ENCODE measurements at places on chromosomes 1 and 21.
A peak's percentile ranks its signal among the peaks of the same experiment; 100 is the strongest.

DNA sequence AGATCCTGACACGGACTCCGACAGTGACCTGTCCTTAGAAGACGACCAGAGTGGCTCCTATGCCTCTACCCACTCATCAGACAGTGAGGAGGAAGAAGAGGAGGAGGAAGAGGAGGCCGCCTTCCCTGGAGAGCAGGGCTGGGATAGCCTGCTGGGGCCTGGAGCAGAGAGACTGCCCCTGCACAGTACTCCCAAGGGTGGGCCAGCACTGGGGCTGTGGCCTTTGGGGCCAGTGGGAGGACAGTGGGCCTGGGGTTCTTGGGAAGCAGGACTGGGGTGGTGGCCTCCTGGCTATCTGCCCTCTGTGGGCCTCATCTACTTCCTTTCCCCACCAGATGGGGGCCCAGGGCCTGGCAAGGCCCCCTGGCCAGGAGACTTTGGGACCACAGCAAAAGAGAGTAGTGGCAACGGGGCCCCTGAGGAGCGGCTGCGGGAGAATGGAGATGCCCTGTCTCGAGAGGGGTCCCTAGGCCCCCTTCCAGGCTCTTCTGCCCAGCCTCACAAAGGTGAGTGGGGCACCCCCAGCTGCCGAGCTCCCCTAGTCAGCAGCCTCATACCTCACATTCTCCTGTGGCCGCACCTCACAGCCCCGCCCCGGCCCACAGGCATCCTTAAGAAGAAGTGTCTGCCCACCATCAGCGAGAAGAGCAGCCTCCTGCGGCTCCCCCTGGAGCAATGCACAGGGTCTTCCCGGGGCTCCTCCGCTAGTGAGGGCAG lies 10.0 kb downstream of the PSRC1 start:
- DNase-seq, result peak; percentile 12

GRCh38 chr1:174659823-174660222 lies 212.1 kb downstream of the GPR52 start:
- DNase-seq, result no peak

- no peak for DNase-seq
These were observed 2.1 kb upstream of the ZC3H12A start for GRCh38 chr1:37472281-37472680.

GRCh38 chr1:198318085-198318484 lies 161.3 kb downstream of the NEK7 start:
- no peak for DNase-seq

- DNase-seq, result no peak
These were observed 25.8 kb upstream of the LRRN2 start for GRCh38 chr1:204711103-204711946.

DNA sequence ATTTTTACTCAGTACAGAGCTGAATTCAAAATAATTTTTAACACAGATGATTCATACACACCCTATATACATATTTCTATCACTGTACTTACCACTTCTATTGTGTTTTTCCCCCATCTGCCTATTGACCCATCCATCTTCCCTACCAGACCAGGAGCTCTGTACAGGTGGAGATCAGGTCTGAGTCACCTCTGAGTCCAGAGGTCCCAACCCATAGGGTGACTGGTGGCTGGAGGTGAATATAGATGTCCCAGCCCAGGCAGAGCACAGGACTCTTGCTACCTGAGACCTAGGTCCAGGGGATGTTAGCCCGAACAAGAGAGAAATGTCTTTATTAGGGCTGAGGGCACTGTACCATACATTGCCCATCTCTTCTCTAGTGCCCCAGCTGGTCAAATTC lies 54.8 kb downstream of the DMAP1 start:
- DNase-seq, result no peak

Data from left ventricle myocardium inferior (tissue), 1 donor.